Stimulated activated CD4-positive, alpha-beta T cell treated with anti-CD3 and anti-CD28 coated beads, TNF-alpha, amount 100 ng/mL, for 48 hours (primary cell): ENCODE measurements at places on chromosomes 11 and 22.

- DNase-seq = no peak
These were observed 46.9 kb downstream of the C11orf96 start for GRCh38 chr11:43989162-43989981.

GRCh38 chr22:50738649-50739227, 734 bp downstream of the ACR start:
- no peak for DNase-seq

GRCh38 chr11:79467761-79468160, 26.9 kb upstream of the TENM4 start:
- DNase-seq = no peak

DNA sequence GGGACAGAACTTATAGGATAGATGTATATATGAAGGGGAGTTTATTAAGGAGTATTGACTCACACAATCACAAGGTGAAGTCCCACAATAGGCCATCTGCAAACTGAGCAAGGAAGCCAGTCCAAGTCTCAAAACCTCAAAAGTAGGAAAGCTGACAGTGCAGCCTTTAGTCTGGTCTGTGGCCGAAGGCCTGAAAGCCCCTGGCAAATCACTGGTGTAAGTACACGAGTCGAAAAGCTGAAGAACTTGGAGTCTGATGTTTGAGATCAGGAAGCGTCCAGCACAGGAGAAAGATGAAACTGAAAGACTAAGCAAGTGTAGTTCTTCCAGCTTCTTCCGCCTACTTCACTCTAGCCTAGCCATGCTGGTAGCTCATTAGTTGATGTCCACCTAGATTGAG, 799.6 kb upstream of the ARHGAP42 start:
- DNase-seq = no peak

DNA sequence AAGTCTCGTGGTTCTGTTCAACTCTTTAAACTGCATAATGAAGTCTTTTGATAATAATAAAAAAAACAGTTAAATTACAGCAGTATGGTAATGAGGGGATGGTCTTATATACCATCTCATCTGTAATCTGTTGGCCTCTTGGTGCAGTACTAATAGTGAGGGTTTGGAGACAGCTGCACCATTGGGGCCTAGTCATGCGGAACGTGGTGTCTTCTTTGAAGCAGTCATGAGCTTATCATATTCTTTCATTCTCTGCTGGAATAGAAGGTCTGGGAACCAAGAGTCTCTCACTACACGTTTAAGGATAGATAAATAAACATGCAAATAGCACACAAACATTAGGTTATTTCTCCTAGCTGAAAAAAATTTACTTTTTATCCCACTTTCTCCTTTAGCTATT, 40.9 kb upstream of the OR9Q1 start:
- DNase-seq = no peak

DNA sequence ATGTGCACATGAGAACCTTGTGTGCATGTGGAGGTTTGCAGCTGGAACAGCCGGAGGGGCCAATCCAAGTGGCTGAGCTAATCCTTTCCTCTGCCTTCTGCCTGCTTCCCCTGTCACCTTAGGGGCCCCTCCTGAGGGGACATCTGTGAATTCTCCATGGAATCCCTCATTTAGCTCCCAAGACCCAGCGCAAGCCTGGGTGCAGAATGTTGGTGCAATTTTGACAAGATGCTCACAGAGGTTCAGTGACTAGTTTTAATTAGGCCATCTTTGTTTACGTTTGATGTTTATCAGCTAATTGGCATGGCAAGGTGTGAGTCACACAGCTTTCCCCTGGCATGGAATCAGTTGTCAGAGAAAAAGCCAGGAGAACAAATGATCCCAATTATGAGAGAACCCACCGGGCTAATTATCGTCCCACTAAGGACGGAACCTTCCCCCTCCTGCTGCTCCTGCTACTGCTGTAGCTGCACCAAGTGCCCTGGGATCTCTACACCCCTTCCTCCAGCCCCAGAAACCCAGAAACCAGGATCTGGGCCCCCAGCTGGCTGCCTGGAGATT, 63.6 kb upstream of the PAX6 start:
- no peak for DNase-seq

DNA sequence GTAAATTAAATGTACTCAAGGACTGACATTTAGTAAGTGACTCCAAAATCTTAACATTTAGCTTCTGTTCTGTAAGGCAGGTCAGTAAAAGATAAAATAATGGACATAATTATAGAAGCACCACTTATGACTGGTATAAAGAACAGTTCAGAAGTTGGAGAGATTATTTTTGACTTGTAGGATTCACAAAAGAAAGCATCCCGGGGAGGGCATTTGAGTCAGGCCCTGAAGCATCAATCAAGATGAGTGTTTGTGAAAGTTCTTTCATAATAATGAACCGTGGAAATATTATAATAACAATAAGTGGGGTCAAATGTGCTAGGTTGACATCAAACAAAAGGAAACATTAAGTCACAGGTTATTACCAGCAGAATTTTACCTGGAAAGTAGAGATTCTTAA, 201.9 kb downstream of the DDX10 start:
- no peak for DNase-seq

- no peak for DNase-seq
These were observed 65.0 kb upstream of the POU2AF1 start for GRCh38 chr11:111444040-111444439.

- no peak for DNase-seq
These were observed 837 bp upstream of the PLAAT5 start for GRCh38 chr11:63491636-63492372.

- DNase-seq = no peak
These were observed 44.8 kb upstream of the SMCO4 start for GRCh38 chr11:93587858-93588581.
